ENCODE measurements at places on chromosomes 13 and 19. TPM values are rescaled to one million over a fixed set of nuclear protein-coding genes. Genes with fewer than 3 reads are reported as not detected.

Gene CLEC11A
- 22.3 TPM for polyA plus RNA-seq

Gene CLEC17A
- polyA plus RNA-seq: 0.07 TPM

Gene SLC6A16
- 5.3 TPM for polyA plus RNA-seq

Gene ANKRD24
- polyA plus RNA-seq: 1.4 TPM

Gene CIRBP
- 895 TPM for polyA plus RNA-seq

Gene SRRM5
- 1.1 TPM for polyA plus RNA-seq

Gene ZNF90
- 24.2 TPM for polyA plus RNA-seq

Gene C3
- 19.4 TPM for polyA plus RNA-seq

Gene MBOAT7
- polyA plus RNA-seq: 58.7 TPM

Gene PRPF31
- polyA plus RNA-seq: 68.7 TPM

Gene TYROBP
- 7.4 TPM for polyA plus RNA-seq

DNA sequence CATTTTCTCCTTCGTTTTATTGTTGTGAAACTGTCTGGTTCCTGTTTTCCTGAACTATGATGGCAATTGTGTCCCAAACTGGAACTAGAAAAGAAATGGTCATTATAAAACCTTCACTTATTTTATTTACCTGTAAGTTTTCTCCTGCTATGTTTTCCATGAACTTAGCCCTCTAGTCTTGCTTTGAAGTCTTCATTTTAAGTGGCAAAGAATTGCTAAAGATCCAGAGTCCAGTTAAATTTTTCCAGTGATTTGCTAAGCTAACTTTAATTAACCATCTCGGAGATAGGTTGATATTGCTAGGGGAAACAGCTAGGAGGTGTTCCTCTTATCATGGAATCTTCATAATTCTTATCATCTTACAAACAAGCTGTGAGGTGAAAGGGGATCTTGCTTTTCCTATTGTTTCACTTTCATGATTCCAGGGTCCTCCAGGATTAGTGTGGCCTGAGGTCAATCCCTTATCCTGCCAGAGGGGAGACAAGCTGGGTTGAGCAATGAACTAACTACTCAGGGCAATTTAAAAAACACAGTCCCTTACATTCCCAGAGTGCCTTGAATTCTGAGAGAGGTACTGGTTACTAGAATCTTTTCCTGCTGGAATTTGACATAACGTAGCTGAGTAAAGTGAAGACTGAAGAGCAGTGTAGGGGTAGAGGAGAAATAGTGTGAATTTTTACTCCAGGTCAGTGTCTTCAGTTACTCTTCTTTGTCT lies 112.5 kb downstream of the ESD start:
- DNase-seq: no peak

DNA sequence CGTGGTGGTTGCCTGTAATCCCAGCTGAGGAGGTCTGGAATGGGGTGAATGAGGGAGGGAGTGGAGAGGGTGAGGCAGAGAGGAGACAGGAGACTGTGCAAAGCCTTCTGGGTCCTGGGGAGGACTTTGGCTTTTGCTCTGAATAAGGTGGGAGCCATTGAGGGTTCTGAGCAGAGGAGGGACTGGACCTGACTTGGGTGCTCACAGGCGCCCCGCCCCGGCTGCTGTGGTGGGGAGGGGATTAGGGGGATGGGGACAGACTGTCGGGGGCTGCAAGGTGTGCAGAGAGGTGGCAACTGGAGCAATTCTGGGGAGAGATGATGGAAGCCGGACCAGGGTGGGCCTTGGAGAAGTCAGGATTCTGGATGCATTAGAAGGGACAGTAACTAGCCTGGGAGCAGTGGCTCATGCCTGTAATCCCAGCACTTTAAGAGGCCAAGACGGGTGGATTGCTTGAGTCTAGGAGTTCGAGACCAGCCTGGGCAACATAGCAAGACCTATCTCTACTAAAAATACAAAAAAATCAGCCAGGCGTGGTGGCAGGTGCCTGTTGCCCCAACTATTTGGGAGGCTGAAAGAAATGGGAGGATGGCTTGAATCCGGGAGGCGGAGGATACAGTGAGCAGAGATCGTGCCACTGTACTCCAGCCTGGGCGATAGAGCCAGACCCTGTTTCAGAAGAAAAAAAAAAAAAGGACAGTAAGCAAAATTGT lies 16.1 kb upstream of the NANOS3 start:
- no peak for DNase-seq

DNA sequence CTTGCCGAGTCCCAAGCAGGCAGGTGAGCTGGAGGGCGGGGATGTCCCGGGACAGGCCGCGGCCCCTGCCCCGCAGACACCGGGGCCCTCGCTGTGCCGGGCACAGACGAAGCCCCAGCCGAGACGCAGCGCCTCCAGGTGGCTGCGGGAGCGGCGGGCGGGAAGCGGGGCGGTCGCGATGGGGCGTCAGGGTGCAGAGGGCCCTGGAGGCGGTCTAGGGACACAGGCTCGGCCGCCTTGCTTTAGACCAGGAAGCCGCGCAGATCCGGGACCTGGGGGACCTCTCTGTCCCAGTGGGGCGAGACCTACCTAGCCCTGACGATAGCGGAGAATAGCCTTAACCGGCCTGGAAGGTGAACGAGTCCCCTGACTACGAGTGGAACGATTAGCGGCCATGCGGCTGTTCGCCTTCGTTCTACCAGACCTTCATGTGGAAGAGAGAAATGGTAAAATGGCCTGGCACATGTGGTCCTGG lies 4.2 kb upstream of the ZNF564 start:
- DNase-seq: peak; percentile 5

- no peak for DNase-seq
Observed at GRCh38 chr13:60707878-60708277, 310.9 kb downstream of the TDRD3 start.

DNA sequence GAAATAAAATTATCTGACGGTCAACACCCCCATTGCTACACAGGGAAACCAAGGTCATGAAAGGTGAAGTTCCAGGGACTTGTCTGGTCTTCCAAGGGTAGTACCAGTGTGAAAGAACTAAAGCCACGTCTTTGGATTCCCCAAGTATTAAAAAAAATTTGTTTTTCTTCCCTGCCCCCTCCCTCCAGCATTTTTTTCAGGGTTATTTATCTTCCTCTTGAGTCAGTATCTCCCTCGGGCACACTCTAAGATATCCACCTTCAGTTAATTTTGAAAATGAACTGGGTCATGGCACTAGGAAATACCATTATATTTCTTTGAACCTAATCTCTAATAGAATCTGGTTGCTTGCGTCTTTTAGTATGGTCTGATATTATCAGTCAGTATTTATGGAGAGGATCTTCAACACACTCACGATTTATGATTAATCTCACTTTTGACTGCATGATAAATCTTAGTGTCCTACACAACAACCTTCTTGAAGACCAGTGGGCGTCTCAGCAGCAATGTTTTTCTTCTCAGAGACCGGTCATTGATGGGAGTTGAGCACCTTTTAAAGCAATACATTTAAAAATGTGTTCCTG lies 9.1 kb downstream of the ATP8A2 start:
- DNase-seq: no peak

DNA sequence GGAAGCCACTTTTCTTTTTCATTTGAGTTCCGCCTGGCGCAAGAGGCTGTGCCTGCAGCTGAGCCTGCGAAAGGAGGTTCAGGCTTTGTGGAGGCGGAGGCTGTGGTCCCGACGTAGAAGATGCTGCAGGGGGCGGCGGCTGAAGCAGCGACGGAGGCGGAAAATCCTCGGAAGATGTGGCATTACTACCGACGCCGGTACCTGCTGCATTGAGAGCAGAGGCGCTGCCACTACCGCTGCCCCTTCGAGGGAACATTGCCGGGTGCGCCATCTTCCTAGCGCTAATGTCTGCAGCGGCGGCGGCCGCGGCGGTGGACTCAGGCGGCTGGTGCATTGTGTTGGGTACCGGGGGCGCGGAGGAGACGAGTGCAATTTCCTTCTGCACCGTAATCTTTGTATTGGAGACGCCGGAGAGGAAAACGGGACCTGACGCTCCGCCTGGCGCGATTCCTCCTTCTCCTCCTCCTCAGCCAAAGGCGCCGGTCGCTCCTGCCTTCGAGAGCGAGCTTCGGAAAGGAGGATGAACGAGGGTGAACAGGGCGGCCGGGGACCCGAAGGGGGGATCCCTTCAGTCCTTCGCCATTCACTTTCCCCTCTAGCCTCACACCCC lies at the start of gene TSC22D1:
Gene TSC22D1 (minus strand): TSS at position 590 of the 610 bp plus-strand sequence. CDS start 256 bp downstream, at position 334.
- no peak for DNase-seq

DNA sequence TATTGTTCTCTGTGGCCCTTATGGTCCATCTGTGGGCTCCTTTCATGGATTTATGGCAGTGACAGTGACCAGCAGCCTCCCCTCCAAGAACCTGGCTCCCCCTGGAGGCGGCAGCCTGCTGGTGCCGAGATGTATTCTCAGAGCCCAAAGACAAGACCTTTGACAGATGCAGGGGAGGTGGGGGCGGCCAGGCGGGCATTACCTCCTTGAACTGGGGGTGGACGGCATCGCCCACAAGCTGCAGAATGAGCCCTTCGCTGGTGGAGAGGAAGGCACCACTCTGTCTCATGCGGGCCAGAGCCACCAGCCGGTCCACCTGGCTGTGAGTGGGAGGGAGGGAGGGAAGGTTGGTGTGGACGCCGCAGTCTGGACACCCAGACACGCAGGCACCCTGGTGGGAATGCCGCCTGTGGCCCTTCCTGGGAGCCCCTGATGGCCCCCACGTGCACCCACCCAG lies 6.6 kb downstream of the ISOC2 start:
- no peak for DNase-seq

DNA sequence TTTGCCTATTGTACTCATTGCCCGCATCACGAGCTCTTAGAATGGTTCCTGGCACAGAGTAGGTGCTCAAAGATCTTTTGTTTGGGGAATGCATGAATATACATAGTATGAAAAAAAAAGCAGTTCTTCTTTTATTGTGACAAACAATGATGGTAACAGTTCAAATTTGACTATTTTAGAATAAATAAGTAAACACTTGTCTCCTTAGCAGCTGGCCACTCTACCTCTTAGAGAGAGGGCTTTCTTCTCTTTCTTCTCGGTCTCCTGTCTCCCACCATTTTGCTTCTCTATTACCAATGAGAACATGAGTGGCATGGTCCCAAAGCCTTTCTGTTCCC lies 639 bp upstream of the SLAIN1 start:
- DNase-seq: peak; percentile 11

- peak; percentile 89 for DNase-seq
Observed at GRCh38 chr19:18542941-18543813, at the start of gene FKBP8. Gene FKBP8 (minus strand): TSS chr19:18543573. CDS start chr19:18541970, 1,603 bp downstream.

DNA sequence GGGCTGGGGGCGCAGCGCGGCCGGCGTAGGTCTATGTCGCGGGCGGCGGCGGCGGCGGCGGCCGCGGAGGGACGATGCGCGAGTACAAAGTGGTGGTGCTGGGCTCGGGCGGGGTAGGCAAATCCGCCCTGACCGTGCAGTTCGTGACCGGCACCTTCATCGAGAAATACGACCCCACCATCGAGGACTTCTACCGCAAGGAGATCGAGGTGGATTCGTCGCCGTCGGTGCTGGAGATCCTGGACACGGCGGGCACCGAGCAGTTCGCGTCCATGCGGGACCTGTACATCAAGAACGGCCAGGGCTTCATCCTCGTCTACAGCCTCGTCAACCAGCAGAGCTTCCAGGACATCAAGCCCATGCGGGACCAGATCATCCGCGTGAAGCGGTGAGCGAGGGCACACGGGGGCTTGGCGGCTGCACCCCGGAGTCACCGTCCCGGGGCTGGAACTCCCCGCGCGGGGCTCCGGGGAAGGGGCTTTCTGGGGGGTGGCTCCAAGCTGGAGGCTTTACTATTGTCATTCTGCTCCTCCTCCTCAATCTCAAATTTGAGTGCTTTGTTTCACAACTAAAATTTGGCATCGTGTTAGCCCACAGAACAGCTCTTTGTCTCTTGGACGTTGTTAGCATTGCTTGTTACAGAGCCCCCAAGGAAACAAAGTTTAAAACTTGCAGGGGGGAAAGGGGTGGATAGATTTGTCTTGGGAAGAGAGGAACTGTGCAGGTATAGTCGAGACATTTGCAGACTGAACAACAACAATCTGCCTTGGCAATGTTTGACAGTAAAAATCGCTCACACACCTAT lies 630 bp downstream of the RAP2A start:
- DNase-seq: peak; percentile 33

DNA sequence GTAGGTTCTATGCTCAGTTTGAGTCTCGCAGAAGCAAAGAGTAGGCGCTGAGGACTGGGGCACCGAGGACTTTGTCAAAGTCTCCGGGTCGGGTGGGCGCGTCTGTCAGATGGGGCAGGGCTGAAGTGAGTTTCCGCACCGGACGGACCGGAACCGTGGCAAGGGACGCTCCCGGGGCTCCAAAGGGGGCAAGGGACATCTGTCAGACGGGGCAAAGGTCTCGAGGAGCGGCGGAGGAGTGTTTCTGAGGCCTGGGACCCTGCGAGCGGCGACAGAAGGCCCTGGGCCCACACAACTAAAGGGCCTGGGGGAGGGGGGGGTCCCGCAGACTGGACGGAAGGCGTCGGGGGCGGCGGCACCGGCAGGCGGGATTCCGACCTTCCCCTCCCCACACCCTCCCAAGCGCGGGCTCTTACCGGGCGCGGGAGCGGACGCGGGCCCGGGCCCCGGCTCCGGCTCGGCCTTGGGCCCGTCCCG lies 13.3 kb upstream of the AKAP8L start:
- DNase-seq: no peak

- no peak for DNase-seq
Observed at GRCh38 chr19:2425622-2426581, 1.5 kb downstream of the TIMM13 start.

DNA sequence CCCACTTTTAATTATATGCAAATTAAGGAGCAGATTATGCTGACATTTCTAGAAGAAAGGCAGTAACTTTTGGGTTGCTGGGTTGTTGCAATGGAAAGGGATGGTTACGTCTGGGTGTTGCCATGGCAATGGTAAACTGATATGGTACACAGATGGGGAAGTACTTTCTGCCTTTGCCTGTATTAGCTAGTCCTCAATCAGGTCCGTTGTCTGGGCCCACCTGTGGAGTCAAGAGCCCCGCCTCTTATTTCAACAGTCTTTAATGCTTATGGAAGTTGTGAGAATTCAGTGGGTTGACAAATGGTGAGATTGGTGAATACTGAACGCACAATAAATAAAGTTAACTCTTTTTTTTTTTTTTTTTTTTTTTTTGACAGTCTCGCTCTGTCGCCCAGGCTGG lies 30.6 kb upstream of the DPP9 start:
- no peak for DNase-seq

DNA sequence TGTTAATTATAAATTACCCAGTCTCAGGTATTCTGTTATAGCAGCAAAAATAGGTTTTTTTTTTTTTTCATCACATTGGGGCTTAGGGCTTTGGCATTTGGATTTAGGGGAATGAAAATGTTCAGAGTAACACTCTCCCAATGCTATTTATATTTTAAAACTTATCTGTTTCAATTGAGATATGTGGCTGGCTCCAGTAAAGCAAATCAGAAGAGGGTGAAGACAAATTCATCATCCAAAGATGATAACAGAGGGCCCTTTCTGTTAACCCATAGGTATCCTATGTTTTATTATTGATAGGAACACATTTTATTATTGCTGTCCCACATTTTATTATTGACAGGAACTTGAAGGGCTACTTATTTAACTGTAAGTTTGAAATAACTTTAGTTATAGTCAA lies 20.5 kb upstream of the TNFRSF19 start:
- DNase-seq: no peak

- DNase-seq: no peak
Observed at GRCh38 chr13:93378184-93378583, 151.6 kb downstream of the GPC6 start.

All from left kidney (tissue), 8 donors.